Pancreas (tissue), 10 donors: ENCODE measurements at places on chromosomes 5 and 9. TPM values are rescaled to one million over a fixed set of nuclear protein-coding genes. Genes with fewer than 3 reads are reported as not detected.

The ZFP2 gene
- polyA plus RNA-seq, result 3.2 TPM

The TEK gene
- polyA plus RNA-seq, result 0.91 TPM

The DOLPP1 gene
- 7.1 TPM for polyA plus RNA-seq

The CBY3 gene
- not detected for polyA plus RNA-seq

The SPAAR gene
- polyA plus RNA-seq, result 1.6 TPM

The PCA3 gene
- not detected for polyA plus RNA-seq

The PDCD1LG2 gene
- 0.09 TPM for polyA plus RNA-seq

The FPGS gene
- polyA plus RNA-seq, result 57.1 TPM
